ENCODE measurements at places on chromosomes 12 and 14. TPM values are rescaled to one million over a fixed set of nuclear protein-coding genes. Genes with fewer than 3 reads are reported as not detected.

Gene NOC4L
- 27.1 TPM for total RNA-seq

Gene CPM
- 4.2 TPM for total RNA-seq

GRCh38 chr14:59254146-59254910 lies 65.9 kb downstream of the DAAM1 start:
- DNase-seq = peak; percentile 37

- peak; percentile 50 for DNase-seq
Observed at GRCh38 chr12:50088577-50089335, 3.6 kb downstream of the SMARCD1 start.

GRCh38 chr14:98906123-98906995 lies 365.6 kb downstream of the BCL11B start:
- DNase-seq = no peak

GRCh38 chr14:22484632-22485031 lies 104.4 kb downstream of the DAD1 start:
- DNase-seq = no peak

DNA sequence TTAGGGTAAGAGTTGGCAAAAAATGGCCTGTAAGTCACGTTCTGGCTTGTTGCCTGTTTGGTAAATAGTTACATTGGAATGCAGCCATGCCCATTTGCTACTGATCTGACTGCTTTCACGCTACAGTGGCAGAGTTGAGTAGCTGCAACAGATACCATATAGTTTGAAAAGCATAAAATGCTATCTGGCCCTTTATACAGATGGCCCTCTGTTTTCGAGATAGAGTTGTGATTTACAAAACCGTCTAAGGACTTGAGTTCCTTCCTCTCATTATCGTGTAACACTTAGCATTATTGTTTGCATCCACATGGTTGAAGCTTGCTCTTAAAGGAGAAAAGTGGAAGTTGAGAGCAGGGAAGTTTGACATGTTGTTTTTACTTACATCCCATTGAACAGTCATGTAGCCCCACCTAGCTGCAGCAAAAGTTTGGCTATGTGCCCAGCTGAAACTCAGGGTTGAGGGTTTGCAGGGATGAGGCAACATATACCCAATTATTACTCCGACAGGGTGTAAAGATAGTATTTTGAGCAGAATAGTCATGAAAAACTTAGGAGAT lies 11.3 kb upstream of the SCFD1 start:
- DNase-seq = no peak

DNA sequence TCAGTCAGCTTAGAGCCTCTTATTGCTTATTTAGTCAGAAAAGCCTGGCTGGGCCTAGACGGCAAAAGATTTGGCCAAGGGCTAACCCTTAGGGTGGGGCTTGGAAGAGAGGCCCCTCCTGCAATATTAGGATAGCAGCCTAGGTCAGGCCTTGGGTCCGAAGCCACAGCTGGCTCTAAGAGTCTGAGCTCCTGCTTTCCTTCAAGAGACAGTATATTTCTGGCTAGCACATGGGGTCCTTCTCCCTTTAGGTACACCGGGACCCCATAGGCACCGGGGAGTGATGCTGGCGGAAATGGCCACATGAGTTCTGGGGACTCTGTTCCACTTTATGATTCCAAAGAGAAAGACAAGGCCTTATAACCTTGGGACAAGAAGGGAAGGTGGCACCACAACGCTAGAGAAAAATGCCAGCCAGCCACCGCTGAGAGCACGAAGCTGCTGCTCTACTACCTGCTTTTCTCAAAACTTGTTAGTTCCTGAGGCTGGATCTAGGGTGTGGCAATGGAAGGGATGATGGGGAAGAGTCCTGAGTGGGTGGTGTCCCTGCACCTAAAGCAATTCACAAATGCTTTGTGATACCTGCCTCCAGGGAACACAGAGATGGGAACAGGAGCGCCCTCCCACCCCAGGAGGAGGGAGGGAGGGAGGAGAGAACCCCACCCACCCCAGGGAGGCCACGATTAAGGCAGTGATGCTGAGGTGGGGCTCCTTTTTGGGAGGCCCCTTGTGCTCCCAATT lies 3.1 kb upstream of the AVIL start:
- DNase-seq = no peak

DNA sequence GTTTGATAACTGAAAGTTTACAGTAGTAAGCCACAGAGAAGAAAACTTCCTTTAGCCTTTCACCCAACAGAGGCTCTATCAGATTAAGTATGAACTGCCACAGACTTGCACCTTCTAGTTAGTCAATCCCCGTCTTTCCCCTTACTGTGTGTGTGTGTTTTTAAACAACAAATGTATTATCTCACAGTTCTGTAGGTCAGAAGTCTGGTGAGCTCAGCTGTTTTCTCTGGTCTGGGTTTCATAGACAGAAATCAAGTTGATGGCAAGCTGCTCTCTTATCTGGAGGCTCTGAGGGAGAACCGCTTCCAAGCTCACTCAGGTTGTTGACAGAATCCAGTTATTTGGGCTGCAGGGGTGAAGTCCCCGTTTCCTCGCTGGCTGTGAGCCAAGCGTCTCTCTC lies 320.5 kb downstream of the PRKD1 start:
- DNase-seq = no peak

GRCh38 chr12:43401096-43401495 lies 150.9 kb downstream of the ADAMTS20 start:
- no peak for DNase-seq

Measured in PC-9 (cell line).